ENCODE measurements at places on chromosomes 16 and 17.
A peak's percentile ranks its signal among the peaks of the same experiment; 100 is the strongest.

DNA sequence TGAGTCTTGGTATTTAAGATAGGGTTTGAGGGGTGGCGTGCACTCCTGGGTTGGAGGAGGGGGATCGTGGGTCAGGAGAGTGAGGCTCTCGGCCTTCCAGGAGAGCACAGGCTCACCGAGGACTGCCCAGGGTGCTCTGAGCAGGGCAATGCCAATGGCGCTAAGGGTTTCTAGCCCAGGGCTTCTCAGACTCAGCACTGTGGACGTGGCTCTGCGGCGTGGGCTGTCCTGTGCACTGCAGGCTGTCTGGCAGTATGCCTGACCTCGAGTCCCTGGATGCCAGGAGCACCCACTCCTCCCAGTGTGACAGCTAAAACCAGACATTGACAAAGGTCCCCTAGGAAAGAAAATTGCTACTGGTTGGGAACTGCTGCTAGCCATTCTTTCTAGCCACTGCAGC lies 37.2 kb upstream of the ENDOV start:
- no peak for DNase-seq

GRCh38 chr17:41012326-41013120 lies 3.6 kb upstream of the KRTAP3-1 start:
- DNase-seq, result no peak

DNA sequence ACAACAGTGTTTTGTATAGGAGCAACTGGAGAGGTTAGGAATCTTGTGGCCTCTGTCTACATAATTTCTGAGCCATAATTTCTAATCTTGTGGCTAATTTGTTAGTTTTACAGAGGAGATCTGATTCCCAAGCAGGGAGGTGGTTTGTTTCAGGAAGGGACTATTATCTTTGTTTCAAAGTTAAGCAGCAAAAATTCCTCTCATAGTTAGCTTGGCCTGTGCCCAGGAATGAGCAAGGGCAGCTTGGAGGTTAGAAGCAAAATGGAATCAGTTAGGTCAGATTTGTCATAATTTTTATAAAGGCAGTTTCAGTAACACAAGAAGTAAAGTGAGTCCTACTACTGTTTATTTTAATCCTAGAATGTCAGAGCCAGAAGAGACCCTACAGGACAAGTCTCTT lies 2.0 kb upstream of the RDM1 start:
- no peak for DNase-seq

DNA sequence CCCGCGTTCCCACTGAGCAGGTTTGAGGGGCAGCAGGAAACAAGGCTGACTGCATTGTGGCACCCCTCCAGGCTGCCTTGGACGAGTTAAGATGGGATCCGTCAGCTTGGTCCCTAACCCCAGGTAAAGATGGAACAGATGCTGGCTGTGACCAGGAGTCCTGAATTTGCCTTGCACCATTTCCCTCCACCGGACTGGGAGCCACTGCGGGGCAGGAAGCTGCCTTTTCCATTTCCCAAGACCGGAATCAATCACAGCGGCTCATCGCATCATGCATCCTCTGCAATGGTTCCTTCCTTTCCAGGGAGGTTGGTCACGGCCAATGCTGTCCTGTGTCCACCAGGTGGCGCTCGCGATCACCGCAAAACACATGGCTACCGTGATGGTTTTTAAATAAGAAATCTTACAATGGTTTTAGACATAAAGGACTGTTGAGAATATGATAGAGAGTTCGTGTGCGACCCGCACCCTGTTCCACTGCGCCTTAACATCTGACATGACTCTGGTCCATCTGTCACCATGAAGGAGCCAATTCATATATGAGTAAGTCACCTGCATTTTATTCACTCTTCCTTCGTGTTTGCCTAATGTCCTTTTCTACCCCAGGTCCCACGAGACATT lies 6.8 kb upstream of the MEAK7 start:
- peak; percentile 82 for DNase-seq

GRCh38 chr17:36629970-36630502 lies 28.7 kb downstream of the MRM1 start:
- DNase-seq, result no peak

- no peak for DNase-seq
Observed at GRCh38 chr17:14452856-14453255, 152.0 kb downstream of the HS3ST3B1 start.

DNA sequence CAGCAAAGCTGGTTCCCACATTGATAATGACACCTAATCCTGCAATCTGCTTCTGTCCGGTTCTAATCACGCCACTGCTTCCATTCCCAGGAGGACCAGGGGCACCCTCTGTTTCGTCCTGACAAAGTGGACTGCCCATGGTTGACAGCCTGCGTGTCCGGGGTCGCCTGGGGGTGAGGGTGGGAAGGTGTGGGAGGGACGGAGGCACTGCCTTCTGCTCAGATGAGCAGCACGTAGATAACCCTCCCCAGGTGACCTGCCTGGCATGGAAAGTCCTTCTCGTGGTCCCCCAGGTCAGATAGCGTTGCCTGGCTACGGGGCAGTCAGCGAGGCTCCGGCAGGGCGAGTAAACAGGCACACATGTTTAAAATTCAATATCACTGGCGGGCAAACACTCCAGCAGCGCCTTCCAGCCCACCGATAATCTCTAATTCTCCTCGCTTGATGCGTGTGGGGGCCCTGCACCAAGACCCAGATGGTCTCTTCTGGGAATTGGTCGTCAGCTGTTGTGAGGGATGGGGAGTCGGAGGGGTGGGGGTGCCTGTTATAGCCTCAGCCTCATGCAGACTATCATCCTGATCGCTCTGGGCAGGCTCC lies 132.2 kb downstream of the RAP1GAP2 start:
- DNase-seq, result no peak

DNA sequence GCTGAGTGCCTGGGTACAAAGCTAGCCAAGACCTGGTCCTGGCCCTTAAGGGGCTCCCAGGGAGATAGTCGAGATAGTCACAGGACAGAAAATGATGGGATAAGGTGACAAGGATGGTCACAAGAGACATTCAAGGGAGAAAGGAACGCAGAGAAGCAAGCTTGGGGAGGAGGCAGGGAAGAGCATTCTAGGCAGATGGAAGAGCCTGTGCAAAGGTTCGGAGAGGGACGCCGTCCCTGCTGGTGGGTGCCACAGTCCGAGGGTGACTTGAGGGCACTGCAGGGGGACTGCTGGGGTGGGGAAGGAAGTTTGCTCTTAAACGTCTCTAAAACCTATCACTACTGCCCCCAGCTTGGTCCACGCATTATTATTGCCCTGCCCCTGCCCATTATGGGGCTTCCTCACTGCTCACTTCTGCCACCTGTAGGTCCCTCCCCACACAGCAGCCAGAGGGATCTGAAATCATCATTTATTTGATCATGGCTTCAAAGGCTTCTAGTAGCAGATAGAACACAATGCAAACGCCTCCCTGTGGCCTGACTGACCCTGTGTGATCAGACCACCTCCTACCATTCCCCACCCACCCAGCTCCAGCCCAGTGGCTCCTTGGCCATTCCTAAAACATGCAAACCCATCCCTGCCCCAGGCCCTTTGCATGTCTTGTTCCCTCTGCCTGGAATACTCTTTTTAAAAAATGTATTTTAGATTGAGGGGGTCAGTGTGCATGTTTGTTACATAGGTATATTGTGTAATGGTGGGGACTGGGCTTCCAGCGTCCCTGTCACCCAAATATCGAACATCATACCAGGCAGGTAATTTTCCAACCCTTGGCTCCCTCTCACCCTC lies 60.3 kb downstream of the RMI2 start:
- DNase-seq, result peak; percentile 24

GRCh38 chr16:17476414-17477259 lies 5.9 kb upstream of the XYLT1 start:
- DNase-seq, result no peak

Measured in stimulated activated CD4-positive, alpha-beta T cell treated with anti-CD3 and anti-CD28 coated beads, Interleukin-4, amount 100 ng/mL, for 4 hours (primary cell).